ENCODE measurements at places on chromosomes 12 and 14.
A peak's percentile ranks its signal among the peaks of the same experiment; 100 is the strongest.

GRCh38 chr12:103840462-103840875 is 565 bp downstream of the NT5DC3 start:
- DNase-seq: no peak

DNA sequence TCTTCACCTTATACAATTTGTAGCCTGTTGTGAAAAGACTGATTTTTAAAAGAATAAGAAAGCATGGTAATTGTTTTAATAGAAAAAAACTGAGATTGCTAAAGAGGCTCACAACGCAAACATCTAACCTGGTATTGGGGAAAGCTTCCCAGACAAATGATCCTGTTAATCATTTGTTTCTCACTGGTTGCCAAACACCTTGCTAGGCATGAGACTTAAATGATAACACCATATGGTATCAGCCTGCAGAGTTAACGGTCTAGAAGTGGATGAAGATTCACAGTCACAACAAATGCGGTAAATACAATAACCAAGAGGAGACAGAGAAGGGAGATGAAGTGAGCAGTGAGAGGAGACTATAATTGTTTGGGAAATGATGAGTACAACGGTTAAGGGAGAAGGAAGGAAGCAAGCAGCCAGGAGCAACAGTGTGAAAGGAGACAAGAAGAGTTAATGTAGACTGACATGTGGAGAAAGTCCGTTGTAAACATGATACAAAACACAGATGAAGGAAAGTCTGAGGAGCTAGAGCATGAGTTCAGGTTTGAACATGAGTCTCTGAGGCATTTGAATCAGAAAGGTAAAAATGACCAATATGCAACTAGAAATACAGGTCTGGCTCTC is 19.8 kb downstream of the GXYLT1 start:
- peak; percentile 25 for DNase-seq

GRCh38 chr14:53190938-53191337 is 37.8 kb upstream of the DDHD1 start:
- DNase-seq: no peak

- DNase-seq: no peak
These were observed 17.9 kb downstream of the RTL1 start for GRCh38 chr14:100885617-100886016.

GRCh38 chr12:52216100-52216499 is 16.9 kb upstream of the KRT7 start:
- DNase-seq: no peak

- no peak for DNase-seq
These were observed 123.9 kb downstream of the SUDS3 start for GRCh38 chr12:118500299-118500698.

DNA sequence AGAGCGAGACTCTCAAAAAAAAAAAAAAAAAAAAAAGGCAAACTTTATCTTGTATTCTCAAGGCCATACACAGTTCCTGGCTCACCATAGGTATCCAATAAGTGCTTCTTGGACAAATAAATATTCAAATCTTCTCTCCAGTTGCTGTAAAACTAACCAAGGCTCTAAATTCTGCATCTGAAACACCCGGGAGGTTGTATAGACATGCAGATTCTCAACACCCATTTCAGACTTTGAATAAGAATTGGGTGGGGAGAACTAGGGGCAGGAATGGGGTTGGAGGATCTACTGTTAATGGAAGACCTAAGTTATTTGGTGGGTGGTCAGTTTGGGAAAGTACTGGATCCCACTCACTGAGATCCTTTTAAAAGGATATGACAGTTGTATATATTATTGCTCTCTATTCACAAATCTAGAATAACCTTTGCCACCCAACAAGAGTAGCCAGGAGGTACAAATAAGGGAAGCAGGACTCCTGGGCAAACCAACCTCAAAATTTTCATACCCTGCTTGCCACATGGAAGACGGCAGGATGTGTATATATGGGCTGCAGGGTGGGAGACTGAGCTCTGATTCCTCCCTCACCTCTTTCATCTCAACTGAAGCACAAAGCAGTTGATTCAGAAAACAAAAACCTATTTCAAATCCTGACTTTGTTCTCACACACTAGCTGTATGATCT is 879 bp downstream of the GDF3 start:
- DNase-seq: no peak

GRCh38 chr12:122090759-122091515 is 12.4 kb downstream of the MLXIP start:
- no peak for DNase-seq

DNA sequence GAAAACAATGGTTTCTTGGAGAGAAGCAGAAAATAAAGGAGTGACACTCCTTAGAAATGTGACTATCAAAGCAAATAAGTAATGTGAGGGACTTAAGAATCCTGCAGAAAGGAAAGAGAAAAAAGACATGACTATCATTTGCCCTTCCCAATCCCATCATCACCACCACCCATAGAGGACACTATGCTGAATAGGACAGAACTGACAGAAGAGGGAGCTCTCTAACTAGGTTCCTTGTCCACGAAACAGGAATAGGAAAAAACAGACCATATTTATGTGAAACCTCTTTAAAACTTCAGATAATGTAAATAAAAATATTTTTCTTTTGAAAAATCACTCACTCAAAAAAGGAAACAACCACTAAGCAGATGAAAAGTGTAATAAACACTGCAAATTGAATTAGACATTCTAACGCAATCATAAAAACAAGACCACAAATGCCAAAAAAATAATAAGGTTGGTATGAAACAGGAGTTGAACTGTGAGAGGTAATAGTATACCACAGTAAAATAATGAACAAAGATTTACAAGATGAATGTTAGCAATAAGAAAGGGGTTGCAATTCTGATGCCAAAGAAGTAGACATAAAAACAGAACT is 24.1 kb downstream of the KLRD1 start:
- DNase-seq: peak; percentile 53

- no peak for DNase-seq
These were observed 15.0 kb upstream of the MEG3 start for GRCh38 chr14:100810861-100811461.

DNA sequence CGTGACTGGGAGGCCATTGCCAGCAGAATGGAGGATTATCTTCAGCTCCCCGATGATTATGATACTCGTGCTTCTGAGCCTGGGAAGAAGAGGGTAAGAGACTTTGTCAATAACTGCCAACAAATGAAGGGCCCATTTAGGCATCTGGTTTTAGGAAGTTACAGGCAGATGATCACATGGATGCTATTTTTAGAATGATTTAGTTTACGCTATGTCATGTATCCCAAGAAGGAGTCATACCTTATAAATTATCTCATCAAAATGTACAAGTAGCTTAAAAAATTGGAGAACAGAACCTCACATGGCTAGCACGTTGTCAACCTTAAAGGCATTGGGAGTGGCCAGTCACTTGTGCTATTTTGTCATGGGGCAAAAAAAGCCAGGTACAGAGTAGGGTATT is 46.7 kb downstream of the PROX2 start:
- no peak for DNase-seq

DNA sequence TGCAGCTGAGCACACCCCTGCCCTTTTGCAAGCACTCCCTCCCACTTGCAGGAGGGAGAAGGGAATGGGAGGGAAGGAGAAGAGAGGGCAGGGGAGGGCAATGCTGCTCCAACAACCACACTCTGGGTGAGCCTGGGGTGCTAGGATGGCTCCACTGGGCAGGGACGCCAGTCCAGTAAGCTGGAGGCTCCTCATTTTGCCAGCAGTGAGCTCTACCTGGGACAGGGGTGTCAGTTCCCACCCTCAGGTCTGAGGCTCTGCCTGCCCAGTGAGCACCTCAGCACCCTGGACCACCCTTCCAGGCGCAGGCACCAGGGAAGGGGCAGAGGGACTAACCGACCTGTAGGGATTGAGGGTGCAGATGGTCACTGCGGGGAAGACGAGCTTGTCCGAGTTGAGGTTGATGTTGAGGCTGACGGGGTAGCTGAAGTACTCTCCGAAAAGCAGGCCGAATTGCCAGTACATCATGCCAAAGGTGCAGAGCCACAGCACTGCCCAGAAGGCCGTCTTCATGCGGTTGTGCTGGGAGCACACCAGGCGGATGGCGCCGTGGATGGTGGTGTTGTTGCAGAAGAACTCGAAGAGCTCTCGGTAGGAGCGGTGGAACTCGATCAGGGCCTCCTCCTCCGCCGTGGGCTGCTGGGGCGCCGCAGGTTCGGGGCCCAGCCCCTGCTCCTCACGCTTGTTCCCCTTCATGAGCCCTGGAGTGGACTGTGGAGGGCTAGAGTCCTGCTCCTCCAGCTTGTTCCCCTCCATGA is 1.2 kb downstream of the SCNN1A start:
- DNase-seq: no peak

- DNase-seq: peak; percentile 72
These were observed at the start of gene CARMIL3 for GRCh38 chr14:24051789-24052655. TSS of gene CARMIL3 (plus strand) at chr14:24052009. CDS start at chr14:24052154, 145 bp downstream.

- no peak for DNase-seq
These were observed 14.8 kb downstream of the BDKRB1 start for GRCh38 chr14:96270565-96271420.

DNA sequence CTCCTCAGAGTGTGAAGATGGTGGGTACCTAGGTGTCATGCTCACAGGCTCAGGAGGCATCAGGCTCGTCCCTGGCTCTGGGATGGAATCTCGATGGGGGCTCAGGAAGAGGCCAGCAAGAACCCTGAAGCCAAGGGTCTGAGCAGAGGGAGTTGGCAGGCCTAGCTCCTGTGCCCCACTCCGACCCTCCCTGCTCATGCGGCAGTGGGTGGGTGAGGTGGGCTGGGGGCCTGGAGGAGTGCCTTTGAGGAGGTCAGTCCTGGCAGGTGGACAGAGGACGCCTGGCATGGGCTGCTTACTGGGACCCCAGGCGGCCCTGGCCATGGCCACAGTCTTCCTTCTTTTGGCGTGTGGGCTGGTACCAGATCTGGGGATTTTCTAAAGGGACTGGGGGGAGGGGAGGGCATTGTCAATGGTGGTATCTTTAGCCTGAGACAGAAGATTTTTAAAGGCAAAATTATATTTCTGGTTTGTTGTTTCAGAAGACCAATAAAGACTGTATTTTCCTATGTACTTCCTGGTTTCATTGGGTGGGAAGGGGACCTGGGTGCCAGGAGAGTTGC is 16.0 kb downstream of the LRTM2 start:
- no peak for DNase-seq

- DNase-seq: no peak
These were observed 21.3 kb upstream of the SUPT16H start for GRCh38 chr14:21405097-21405496.

All from cerebellar cortex (tissue), 1 donor.